Activated T-helper 1 cell treated with anti-CD3 and anti-CD28 coated beads, Interleukin-12 subunit alpha, Interleukin-12 subunit beta, Interleukin-2, Interleukin-4 antibody, amounts not matched to agents 30 ng/mL and 10 ng/mL and 1 ng/mL, durations not matched to agents 14 hours and 24 hours and 36 hours (primary cell): ENCODE measurements at places on chromosomes 5 and 9. TPM values are rescaled to one million over a fixed set of nuclear protein-coding genes. Genes with fewer than 3 reads are reported as not detected.

Gene LCN1
- total RNA-seq: not detected in 2 replicates

GRCh38 chr5:87347272-87347671, 65.5 kb downstream of the CCNH start:
- peaks cover 7% of the 10 kb centered on the region for H3K4me1 ChIP-seq
- H3K27me3 ChIP-seq: no peaks in the 10 kb centered on the region
- H3K27ac ChIP-seq: no peak overlapping the region
- no peak for DNase-seq
- peaks cover 26% of the 10 kb centered on the region for H3K36me3 ChIP-seq

Gene STK32A
- not detected in 2 replicates for total RNA-seq

GRCh38 chr5:56612759-56613158, 202.6 kb upstream of the MAP3K1 start:
- peaks cover 20% of the 10 kb centered on the region for H3K36me3 ChIP-seq
- DNase-seq: peak; percentile 46
- peaks cover 91% of the 10 kb centered on the region for H3K4me1 ChIP-seq
- H3K27ac ChIP-seq: peak overlapping the region; percentile 68
- no peaks in the 10 kb centered on the region for H3K27me3 ChIP-seq
